HT-29 (cell line): ENCODE measurements at places on chromosomes 13 and 19. TPM values are rescaled to one million over a fixed set of nuclear protein-coding genes. Genes with fewer than 3 reads are reported as not detected.

NANOS3 gene
- not detected in 2 replicates for total RNA-seq

- no peak for DNase-seq
These were observed 3.4 kb upstream of the TMED1 start for GRCh38 chr19:10839114-10840050.

ATP7B gene
- 6.9 and 7.6 TPM in 2 replicates for total RNA-seq

DNA sequence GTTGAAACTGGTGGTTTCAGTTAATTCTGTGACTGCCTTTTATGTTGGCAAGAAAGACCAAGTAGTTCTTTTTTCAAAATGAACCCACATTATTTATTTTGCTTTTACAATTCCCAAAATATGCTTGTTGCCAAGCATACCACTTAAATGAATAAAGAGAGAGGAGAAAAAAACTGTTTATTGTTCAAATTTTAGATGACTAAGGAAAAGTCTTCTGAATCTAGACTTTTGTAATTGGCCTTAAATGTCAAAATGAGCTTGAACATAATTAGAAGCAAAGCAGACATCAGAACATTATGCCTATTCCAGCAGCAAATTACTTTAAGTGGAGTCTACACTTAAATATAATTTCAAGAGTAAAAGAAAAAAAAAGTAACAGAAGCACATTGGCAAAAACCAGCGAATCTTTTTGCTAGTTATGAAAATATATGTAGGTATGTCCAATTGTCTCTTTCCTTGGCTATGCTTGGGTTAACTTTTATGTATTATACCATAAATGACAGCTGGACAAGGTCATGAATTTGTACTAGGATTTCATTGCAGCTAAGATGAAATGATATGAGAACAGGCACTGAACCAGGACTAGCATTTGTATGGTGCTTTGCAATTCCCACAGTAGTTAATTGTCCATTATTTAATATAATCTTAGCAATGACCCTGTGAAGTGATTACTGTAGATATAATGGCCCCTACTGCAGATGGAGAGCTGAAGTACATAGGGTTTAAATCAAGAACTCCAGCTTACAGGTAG, 211.9 kb downstream of the NALCN start:
- DNase-seq, result no peak

GRCh38 chr19:14407605-14408484, 11.3 kb downstream of the DDX39A start:
- peak; percentile 46 for DNase-seq

- no peak for DNase-seq
These were observed 2.7 kb upstream of the TPGS1 start for GRCh38 chr19:504616-505015.

SIGLEC8 gene
- not detected in 2 replicates for total RNA-seq

RNF113B gene
- total RNA-seq, result not detected in 2 replicates

CYP2S1 gene
- total RNA-seq, result 18.2 and 31.4 TPM in 2 replicates
